Nephron progenitor cell (in vitro differentiated cells): ENCODE measurements at places on chromosomes 7 and 10.

- peak; percentile 63 for DNase-seq
Measured at GRCh38 chr10:132193907-132194552, 7.3 kb downstream of the DPYSL4 start.

DNA sequence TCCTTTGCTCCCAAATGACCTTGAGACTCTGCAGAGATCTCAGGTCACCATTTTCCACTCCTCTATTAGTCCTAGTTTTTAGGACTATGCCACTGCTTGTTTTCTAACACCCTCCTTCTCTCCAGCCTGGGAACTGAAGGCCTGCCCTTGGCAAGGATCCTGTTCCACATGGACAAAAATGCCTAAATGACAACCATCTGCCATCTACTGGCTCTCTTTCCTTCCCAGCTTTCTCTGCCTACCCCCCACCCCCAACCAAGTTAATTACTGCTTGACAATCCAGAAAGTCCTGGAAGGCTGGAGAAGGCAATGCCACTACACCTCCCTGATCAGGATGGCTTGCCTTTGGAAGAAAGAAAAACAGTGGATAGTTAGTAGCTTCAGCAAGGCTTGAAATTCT lies 44.8 kb upstream of the SP8 start:
- no peak for DNase-seq

GRCh38 chr7:27100694-27101170 lies 1.8 kb downstream of the HOXA2 start:
- DNase-seq = no peak

DNA sequence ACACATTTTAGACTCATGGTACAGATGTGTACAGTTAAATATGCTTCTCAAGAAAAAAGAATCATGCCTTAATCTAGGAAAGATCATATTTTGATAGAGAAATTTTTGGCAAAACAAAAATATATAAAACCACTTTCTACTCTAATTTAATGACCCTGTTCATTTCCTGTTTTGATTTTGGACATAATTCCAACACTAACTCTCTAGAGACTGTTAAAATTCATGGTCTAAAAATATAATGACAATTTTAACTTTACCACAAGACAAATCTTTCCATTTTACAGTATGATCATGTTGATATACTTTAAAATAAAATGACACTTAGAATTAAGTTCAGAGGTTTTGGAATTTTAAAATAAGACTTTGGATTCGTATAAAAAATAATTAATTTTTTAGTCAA lies 45.2 kb downstream of the PRKG1 start:
- DNase-seq = no peak

GRCh38 chr7:141945356-141945755 lies 1.4 kb downstream of the CLEC5A start:
- no peak for DNase-seq

DNA sequence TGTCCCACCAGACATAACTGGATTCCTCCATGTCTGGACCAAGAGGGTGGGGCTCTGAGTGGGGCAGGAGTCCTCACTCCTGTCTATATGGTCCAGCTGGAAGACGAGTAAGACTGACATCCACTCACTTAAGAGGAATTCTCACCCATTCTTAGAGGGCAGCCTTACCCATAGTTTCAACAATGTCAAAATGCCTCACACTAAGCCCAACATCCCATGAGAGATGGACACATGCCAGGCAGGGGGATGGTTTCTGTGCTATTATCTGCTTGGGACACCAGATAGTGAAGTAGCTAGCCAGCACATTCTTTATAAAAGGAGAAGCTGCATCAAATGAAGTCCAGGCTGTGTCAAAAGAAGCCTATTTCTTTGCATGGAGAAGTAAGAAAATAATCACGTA lies 4.7 kb upstream of the LANCL2 start:
- DNase-seq = no peak

DNA sequence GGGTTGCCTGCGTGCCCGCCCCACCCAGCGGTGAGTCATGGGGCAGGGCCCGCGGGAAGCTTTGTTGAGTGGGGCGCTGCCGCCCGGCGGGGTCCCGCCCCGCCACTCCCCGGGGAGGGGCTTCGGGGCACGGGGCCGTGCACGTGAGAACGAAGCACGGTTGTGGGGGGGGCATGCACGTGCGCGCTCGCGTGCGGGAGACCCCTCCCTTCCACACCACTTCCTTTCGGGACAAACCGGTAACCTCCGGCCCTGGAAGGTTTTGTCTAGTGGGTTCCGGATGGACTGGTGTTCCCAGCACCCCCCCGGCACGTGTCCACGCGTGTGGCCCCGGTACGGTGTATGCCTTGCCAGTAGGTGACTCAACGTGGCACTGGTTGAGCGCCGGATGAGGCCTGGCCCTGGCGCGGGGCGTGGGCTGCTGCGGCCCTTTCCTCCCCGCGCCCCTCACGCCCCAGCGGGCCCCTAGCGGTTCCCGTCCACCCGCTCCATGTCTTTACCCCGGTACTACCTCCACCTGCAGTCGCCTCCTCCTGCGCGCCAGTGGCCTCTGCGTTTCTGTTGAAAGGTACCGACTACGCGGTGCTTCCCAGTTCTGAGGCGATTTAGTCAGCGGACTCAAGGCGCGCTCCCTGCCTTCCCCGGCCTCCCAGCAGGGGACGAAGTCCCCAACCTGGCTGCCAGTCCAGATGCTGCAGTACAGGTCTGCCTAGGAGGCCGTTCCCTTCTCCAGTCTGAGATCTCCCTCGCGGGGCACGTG lies 3.1 kb downstream of the ADIRF start:
- peak; percentile 73 for DNase-seq

DNA sequence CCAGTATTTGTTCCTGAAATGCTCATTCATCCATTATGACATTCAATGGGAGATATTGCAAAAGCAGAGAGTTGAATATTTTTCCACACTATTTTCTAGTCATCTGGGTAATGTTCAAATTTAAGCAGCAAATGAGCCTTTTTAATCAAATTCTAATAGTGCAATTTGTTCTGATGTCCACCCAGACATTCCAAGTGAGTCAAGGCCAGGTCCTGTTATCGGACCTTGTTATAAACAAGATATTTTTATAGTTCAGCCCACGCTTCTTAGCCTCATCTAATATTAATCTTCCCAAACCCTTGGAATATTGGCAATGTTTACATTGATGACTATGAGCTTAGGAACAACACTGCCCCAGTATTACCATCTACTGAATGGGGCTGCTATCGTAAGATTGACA lies 500.1 kb upstream of the PHF14 start:
- DNase-seq = no peak

DNA sequence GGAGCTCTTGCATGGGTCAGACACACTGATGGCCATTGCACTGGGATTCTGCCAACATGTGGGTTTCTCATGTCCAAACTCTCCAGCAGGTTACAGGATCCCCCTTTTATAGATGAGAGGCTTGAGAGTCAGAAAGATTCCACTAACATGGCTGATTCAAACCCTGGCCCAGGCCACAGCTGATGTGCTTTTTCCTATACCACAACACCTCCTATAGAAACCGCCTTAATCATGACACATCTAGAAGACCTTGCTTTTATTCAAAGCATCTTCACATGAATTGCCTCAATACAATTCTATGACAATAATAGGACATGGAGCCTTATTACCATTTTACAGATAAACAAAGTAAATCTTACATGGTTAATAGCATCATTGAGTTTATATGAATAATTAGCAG lies 188.6 kb downstream of the DPY19L1 start:
- DNase-seq = no peak

DNA sequence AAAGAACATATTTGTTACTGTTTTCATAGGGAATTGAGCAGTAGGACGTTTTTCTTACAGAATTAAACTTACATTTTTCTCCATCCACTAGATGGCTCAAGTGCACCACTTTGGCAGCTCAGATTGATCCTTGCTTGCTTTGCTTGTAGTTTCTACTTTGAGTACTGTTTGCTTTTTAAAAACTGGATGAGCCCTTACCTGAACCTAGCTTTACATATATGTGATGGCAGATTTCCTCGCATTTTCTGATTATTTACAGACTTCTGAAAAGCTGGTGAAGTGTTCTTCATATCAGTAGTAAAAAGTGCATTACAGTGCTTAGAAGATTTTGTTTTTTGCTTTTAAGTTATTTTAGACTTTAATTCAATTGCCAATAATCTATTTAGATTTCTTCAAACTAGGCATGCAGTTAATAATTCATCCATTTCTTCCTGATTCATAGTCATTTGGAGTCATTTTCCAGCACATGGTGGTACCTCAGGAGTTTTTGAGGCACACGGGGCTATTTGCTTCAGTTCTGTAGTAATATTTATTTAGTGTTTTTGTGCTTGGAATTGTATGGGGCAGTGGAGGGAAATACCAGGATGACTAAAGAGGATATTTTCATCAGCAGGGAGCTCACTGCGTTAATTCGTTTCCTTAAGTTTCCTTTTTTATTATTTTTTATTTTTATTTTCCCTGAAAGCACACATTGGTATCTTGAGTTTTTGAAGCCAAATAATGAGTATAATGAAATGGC lies 57.3 kb downstream of the MAPK8 start:
- DNase-seq = peak; percentile 21

GRCh38 chr7:44471436-44471835 lies 19.0 kb downstream of the NUDCD3 start:
- no peak for DNase-seq

- DNase-seq = no peak
Measured at GRCh38 chr7:137891016-137891655, 44.4 kb upstream of the DGKI start.

DNA sequence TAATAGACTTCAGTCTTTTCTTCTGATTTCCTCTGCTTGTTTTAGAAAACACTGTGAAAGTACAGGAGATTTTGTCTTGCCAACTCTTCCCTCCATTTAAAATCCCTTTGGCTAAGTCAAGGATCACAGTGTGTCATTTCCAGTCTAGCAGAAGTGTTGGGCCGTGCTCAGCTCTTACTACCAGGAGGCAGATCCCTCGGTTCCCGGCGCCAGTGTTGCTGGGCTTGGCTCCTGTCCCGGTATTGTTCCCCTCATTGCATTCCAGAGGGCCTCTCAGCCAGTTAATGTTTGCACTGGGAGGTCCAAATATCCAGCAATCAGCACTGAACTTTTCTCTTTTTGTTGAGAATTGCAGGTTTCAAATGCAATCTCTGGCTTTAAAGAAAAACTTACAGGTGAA lies 612.1 kb upstream of the MGMT start:
- peak; percentile 15 for DNase-seq

GRCh38 chr7:133253519-133253875 lies 619 bp downstream of the EXOC4 start:
- DNase-seq = peak; percentile 13

DNA sequence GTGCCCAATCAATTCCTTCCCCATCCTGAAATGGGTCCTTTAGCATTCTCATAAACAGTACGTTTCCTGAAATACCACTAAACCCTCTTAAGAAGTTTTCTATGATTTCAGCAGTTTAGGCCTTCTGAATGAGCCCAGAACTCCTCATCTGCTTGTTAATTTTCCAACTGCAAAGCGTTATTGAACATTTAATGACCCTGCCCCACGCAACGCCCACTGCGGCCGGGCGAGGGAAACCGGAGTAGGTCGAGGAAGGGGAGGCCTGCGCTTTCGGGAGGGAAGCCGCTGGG lies 608 bp upstream of the UBN2 start:
- no peak for DNase-seq

GRCh38 chr7:85018498-85018897 lies 168.4 kb downstream of the SEMA3D start:
- DNase-seq = no peak

DNA sequence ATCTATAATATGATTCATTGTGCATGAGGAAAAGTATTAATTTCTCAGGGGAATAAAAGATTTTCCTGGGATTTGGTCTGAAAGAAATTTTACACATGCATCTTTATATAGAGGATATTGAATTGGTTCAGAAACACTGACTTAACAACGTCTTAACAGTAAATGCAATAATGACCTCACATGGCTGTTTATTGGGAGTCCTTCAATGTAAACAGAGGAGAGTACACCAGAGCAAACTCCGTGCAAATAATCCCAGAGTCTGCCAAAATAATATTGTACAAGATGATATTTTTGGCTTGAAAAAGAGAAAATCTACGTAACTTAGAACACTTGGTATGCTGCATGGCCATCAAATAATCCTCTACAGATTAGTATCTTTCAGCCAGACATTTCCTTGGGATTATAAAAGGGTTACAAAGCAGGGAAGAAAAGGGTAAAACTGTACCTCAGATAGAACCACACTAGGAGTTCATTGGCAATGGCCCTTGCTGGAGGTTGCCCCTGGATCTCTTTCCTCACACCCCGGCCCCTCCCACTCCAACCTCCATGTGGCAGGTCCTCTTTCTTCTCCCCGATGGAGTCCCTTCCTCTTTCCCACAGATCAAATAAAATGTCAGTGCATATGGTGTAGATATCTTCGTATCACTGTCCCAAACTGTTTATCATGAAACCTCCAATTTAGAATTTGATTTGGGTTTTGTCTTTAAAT lies 196.4 kb downstream of the EVX1 start:
- no peak for DNase-seq

DNA sequence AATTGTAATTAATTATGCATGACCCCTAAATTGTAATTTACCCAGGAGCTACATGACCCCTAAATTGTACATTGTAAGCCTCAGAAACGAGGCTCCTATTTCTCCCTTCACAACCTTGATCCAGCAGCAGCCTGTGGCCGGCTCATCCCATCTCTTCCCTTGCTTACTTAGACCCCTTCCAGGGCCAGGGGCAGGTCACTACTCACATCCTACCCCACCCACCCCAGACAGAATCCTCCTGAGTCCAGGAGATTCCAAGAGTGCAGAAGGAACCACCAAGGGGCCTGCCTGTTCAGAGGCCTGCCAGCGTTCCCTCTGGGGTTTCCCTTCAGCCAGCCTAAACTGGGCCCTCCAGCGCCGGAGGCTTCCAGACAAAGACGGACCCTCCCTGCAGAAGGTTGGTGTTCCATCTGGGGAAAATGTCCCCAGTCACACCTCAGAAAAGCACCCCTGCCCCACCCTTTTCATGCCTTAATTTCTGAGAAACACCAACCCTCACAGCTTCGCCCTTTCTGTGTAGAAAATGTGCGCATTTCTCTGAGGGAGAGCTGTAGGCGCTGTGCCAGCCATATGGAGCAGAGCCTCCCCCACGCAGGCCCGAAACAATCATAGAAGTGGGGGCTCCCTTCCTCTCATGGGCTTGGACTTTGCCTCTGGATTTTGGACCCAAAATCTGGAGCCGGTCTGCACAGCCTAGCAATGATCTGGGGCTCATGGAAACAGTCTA lies 19.2 kb downstream of the LEP start:
- DNase-seq = no peak

GRCh38 chr10:132551093-132551807 lies 13.7 kb downstream of the INPP5A start:
- no peak for DNase-seq

DNA sequence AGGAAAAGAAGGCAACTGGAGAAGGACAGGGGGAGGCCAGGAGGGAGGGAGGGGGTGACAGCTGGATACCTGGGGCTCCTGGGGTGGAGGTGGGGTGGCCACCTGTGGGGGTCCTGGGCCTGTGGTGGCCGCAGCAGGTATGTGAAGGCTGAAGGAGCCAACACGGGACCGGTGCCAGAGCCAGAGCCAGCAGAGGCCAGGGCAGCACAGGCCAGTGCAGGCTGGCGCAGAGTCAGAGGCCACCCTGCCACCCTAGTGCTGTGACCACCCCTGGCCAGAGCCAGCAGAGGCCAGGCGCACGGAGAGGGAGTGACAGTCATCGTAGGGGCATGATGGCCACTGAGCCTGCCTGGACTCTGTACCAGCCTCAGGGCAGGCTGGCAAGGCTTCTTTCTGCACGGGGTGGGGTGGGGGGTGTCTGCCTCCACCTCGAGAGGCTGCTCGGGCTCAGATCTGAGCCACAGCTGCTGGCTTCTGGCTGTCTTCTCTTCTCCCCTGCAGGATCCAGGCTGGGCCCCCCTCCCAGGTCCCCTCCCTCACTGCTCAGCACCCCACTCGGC lies 28.8 kb downstream of the YKT6 start:
- no peak for DNase-seq
